ENCODE measurements at places on chromosomes 2 and 18.

DNA sequence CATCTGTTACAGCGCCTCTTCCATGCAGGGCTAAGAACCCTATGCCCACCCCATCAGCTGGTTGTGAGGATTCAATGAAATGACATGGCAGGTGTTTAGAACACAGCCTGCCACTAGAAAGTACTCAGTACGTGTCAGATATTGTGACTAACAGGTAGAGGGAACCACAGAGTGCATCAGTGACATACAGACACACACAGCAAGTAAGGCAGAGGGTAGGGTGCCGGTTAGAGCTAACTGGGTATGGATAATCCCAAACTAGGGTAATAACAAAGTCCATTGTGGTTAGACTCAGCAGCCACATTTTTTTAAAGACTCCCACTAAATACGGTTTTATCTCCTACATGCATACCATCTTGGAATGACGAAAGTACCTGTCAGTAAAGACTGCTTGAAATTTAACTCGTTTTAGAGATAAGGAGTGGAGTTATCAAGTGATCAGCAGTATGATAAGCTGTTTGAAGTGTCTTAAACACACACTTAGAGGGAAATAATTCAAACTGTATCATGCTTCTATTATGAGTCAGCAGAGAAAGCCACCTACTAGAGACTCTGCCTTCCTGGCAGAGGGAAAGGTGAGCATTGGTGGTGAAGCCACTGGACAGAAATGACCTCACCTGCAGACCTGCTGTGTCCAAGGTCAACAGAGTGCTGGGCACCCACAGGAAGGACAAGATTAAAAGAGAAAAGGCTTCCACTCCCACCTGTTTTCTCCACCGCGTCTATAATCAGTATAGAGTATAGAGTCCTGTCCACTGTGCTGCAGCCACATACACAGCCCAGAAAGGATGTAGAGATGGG lies 20.6 kb downstream of the MPPE1 start:
- no peak for DNase-seq

GRCh38 chr2:73408198-73408597 lies 22.6 kb downstream of the ALMS1 start:
- no peak for DNase-seq

- DNase-seq = no peak
These were observed 11.2 kb downstream of the EFR3B start for GRCh38 chr2:25053041-25053440.

GRCh38 chr2:234691214-234691575 lies 194.3 kb upstream of the ARL4C start:
- no peak for DNase-seq

- no peak for DNase-seq
These were observed 39.6 kb upstream of the EPC2 start for GRCh38 chr2:148604927-148605326.

- DNase-seq = no peak
These were observed 151.0 kb downstream of the TPO start for GRCh38 chr2:1563943-1564891.

- no peak for DNase-seq
These were observed 250.5 kb downstream of the CAMKMT start for GRCh38 chr2:44612276-44612675.

DNA sequence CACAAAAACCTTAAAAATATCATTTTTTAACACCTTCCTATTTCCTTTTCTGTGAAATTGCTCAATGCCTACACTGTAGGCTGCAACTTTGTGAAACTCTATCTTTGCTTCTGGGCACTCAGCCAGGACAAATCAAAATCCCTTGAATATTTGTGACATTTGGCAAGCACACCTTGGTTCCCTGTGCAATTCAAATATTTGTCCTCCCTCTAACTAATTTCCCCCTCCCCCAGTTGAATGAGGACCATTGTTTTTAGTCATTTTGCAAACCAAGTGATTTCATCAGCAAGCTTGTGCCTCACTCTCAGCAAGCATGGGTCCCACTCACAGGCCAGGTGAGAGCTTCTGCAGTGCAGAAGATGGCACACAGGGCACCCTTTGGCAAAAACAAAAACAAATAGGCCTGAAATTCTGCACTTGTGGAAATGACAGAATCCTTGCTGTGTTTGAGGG lies 541.5 kb downstream of the CNTNAP5 start:
- no peak for DNase-seq

GRCh38 chr18:48990481-48991318 lies 39.9 kb upstream of the SMAD7 start:
- DNase-seq = no peak

DNA sequence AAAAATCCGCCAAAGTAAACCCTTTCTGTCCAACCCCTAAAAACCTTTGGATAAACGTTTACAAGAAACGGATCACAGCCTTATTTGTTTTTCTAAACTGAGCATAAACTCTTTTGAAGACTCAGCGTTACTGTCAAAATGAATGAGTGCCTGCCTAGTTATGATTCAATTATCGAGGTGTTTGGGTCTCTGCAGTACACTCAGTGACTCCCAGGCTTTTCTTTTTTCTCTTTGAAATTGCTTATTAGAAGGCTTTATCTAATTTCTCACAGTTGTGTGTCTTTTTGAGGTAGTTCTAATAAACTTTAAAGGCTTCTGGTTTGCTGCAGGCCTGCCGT lies 663 bp downstream of the RHBDD1 start:
- DNase-seq = no peak

GRCh38 chr2:215493376-215493775 lies 57.5 kb upstream of the FN1 start:
- DNase-seq = no peak

Data from H7 (cell line).